ENCODE measurements at places on chromosomes 12 and 14.

DNA sequence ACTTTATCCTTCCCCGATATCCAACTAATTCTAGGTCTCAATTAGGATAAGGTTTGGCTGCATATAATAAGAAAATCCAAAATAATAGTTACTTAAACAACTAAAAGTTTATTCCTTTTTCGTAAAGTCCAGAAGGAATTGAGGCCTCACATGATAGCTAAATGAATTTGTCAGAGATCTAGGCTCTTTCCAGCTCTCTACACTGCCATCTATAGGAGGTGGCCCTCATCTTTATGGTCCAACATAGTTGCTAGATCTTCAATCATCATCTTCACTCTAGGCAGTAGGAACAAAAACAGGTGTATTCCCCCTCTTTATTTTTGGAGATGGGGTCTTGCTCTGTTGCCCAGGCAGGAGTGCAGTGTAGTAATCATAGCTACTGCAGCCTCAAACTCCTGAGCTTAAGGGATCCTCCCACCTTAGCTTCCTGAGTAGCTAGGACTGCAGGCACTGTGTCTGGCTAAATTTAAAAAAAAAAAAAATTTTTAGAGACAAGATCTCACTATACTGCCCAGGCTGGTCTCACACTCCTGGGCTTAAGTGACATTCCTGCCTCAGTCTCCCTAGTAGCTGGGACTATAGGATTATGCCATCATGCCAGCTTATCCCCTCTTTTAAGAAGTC, 46.5 kb upstream of the SAV1 start:
- no peak for DNase-seq

DNA sequence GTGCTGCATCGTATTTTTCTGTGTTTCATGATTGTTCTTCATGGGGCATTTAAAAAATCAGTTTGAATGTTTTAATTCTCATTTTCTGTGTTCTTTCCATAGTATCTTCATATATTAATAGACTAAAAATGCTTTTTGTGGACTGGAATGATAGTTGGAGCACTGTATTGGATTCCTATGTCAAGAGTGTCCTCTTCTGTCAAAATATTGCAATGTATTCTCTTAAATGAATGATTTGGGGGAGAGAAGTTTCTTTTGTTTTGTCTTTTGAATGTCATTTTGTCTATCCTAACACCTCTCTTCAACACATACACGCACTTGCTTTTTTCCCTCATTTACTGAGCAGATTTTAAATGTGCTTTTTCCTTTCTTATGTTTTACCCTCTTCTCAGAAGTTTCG, 4.7 kb upstream of the EIF2S3B start:
- DNase-seq = peak; percentile 19

GRCh38 chr12:62698701-62699101, 232.1 kb downstream of the MON2 start:
- DNase-seq = no peak

DNA sequence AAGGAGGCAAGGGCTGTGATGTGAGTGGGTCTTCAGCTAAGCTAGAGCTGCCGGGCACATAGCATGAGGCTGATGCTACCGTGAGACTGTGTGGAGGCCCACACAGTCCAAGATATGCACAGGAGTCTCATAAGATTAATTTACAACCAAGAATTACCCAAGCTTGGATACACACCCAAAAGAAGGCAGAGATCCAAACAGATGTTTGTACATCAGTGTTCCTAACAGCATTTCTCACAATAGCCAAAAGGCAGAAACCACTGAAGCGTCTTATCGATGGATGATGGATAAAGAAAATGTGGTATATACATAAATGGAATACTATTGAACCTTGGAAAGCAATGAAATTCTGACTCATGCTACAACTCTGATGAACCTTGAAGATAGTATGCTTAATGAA, 40.8 kb upstream of the RIC8B start:
- DNase-seq = no peak

DNA sequence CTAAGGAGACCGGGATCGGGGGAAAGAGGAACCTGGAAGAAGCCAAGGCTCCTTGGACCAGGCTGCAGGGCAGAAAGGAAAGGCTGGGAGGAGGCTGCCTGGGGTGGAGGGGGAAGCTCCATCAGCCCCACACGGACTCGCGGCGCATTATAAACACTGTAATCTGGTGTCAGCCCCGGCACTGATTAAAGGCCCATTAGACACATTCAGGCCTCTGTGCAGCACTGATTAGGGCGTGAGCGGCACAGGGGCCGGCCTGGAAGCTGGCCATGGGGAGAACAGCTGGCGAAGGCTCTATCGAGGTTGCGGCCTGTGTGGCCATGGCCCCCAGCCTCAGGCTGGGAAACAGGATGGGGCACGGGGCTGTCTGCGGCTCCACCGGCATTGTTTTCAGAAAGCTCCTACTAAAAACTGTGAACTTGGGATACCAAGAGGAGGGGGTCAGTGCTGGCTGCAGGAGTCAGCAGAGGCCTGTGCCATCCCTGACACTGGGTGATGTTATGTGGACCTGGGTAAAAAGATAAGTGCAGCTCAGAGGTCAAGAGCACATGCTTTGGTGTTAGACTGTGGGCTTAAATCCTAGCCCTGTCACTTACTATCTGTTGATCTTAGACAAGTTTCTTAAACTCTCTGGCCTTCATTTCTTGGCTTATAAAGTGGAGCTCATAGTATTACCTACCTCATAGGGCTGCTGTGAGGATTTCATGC, 10.6 kb downstream of the ACVRL1 start:
- DNase-seq = no peak

GRCh38 chr12:92294676-92295440, 149.2 kb upstream of the BTG1 start:
- DNase-seq = no peak

DNA sequence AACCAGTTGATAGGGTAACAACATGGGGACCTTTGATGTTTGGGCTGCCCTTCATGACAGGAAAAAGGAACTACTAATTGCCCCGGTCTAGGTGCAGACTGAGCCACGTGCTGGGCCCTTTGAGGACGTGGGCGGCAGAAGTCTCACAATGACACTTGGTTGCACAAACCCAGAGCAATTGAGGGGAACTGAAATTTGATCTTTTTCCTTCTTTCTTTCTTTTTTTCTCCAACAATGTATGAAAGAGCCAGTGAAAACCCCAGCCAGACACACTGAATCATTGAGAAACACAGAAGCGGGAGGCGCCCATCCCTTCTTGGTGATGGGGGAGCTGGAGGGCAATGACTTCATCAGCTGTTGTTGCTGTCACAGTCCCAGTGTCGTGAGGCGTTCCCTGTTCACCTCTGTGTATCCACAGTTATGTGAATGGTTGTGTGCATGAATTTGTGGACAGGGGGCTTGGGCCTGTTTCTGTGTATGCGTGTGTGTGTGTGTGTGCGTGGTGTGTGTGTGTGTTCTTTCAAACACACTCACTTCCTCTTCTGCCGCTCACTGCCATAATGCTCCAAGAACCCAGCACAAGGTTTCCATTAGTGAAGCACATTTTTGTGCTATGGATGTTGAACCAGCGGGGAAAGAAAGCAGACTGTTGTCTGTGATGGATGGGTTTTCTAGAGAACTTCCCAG, 137.5 kb upstream of the CCND2 start:
- no peak for DNase-seq

- DNase-seq = no peak
These were observed 53.7 kb downstream of the SERPINA10 start for GRCh38 chr14:94239406-94239805.

DNA sequence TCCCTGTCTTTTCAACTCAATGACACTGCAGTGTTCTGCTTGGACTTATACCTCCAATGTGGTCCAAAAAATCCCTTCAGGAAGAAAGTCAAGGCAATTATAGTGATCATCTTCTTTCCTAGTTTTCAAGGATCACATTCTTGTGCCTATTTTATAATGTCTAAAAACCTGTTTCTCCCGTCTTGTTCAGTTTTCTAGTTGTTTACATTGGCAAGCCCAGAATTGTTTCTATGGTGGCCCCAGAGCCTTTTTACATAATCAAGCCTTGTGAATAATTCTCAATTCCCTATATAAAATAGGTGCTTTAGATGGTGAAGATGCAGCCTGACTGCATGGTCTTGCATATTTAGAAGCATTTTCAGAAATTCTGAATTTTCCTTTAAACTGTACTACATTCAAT, 14.5 kb upstream of the LDHB start:
- DNase-seq = no peak

DNA sequence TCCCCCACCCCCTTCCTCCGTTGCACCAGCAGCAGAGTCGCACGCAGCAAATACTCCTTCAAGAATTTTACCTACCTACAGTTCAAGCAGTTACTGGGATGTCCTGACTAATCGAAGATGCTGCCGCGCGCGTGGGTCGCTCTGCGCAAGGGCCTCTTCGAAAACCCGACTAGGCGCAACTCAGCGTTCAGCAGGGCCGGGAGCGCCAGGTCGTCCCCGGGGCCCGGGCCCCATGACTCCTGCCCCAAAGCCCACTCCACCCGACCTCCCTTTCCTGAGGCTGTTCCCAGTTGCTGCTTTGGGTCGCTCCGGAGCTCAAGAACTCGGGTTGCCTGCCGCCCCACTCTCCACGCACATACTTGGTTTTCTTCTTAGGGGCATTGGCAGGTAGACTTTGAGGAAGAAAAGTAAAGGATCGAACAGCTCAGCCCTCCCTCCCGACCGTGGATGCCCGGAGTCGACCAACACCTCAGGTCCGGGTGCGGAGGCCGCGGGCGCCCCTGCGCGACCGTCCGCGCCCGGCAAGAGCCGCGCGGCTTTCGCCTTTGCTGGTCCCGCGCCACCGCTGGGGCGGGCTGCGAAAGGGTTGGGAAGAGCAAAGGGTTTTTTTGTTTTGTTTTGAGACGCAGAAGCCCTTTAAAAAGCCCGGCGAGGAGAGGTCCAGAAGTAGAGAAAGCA, 1.9 kb downstream of the BMP4 start:
- DNase-seq = peak; percentile 56

DNA sequence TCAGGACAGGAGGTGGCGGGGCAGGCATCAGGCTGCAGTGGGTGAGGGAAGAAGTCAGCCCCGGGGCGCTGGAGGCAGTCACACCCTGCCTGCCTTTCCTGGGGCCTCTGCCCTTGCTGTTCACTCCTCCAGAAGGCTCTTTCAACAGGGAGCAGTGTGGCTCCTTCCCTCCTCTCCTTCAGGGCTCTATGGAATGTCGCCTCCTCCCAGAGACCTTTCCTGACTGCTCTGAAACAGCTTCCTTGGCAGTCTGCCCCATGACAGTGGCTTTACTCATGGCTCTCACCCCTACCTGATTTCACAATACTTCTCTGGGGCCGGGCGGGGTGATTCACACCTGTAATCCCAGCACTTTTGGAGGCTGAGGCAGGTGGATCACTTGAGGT, 7.1 kb downstream of the RHOF start:
- no peak for DNase-seq

- no peak for DNase-seq
These were observed 45.9 kb downstream of the ISCA2 start for GRCh38 chr14:74539503-74539902.

- no peak for DNase-seq
These were observed 1340.9 kb downstream of the FSCB start for GRCh38 chr14:43166163-43166562.

- DNase-seq = no peak
These were observed 236.2 kb downstream of the EGLN3 start for GRCh38 chr14:33714527-33715226.

DNA sequence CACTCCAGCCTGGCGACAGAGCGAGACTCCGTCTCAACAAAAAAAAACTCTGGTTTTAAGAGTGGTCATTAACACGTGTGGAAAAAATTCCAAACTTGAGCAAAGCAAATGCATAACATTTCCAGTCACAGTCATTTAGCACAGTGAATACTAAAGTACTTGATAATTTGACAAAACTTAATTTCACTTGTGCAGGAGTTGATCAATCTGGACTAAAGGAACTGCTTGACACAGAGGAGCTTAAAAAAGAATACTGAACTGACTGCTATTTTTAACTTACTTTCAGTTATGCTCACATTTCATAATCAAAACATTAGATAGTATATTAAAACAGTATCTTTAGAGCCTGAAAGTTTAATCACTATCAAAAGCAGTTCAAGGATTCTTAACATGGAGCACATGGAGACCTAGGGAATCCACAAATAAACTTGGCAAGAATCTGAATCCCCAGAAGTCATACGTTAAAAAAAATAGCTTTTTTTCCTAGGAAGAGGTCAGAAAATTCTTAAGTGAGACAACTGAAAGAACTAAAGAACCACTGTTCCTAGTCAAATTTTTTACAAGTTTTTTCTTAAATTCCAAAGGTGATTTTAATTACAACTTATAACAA, 7.4 kb downstream of the UBE2N start:
- DNase-seq = no peak

DNA sequence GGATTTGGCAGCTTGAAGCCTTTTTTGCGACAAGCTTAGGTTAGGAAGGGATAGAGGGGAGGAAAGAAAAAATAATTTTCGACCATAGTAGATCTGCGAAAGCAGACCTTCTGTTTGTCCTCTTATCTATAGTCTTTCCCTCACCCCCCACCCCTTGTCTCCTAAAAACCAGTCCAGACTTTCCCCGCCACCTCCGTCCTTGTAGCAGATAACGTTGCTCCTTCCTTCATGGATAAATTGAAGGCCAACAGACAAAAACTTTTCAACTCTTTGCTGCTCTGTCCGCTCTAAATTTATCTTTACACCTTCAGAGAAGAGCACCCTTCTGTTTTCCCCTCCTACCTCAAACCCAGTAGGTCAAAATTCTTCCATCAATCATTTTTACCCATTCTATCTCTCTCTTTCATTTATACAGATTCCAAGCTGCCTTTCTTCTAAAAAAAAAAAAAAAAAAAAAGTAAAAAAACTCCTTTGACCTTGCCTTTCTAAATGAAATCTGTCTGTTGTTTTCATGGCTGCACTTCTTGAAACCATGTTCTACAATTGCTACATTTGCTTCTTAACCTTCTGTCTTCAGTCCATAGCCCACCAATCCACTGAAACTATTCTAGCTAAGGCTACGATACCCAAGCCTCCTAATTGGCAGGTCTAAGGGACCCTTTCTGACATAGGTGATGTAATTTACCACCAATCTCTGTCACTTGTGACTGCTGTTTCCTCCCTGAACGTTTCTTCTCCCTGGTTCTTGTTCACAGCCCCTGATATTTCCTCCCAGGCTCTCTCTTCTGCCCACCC, 11.1 kb upstream of the NEMF start:
- DNase-seq = no peak

DNA sequence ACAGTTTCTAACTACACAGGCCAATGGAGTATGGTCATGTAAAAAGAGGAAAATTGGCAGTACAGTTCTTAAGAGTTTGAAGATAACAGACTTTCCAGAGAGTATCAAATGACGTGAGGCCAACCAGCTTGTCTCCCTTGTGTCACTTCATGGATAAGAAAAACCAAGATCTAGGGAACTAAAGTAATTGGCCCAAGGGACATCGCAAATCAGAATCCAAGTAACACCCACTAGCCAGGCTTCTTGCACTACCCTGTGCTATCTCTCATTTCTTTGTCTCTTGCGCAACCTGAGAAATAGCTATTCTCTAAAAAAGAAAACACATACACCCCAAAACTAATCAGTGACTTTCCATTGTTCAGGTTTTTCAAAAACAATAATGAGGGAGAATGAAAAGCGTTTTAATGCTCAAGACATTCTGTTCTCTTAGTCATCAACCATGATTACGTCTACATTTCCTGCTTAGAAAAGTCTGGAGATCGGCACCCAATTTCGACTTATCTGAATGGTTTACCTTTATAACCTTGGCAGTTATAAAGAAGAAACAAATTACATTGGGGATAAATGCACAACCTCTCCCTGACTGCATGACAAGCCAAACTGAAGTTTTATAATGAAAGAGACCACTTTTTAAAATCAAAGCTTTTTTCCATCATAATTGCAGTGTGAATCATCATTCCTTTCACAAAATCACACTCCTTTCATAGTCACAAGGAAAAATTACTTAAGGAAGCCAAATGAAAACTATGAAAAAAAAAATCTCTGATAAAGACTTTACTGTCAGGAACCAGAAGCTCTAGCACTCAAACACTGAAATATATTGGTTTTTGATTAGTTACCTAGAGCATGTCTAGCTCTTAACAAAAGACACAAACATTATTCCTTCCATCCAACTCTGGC, 42.1 kb downstream of the TMTC1 start:
- DNase-seq = no peak

Measured in NCI-H526 (cell line).